ENCODE measurements at places on chromosomes 7 and 10. TPM values are rescaled to one million over a fixed set of nuclear protein-coding genes. Genes with fewer than 3 reads are reported as not detected.

ARHGEF5 gene
- total RNA-seq: 10.5 TPM

TDRD1 gene
- total RNA-seq: 0.55 TPM

CNNM1 gene
- total RNA-seq: 1.0 TPM

BMPER gene
- total RNA-seq: not detected

RBP3 gene
- not detected for total RNA-seq

MSS51 gene
- 2.9 TPM for total RNA-seq

DIP2C gene
- total RNA-seq: 1.6 TPM

CRTAC1 gene
- total RNA-seq: not detected

SPDYE9 gene
- total RNA-seq: not detected
